Stimulated activated CD4-positive, alpha-beta T cell treated with anti-CD3 and anti-CD28 coated beads, Interleukin-15, amount 100 ng/mL, for 1 hour (primary cell): ENCODE measurements at places on chromosomes 12 and 14.

DNA sequence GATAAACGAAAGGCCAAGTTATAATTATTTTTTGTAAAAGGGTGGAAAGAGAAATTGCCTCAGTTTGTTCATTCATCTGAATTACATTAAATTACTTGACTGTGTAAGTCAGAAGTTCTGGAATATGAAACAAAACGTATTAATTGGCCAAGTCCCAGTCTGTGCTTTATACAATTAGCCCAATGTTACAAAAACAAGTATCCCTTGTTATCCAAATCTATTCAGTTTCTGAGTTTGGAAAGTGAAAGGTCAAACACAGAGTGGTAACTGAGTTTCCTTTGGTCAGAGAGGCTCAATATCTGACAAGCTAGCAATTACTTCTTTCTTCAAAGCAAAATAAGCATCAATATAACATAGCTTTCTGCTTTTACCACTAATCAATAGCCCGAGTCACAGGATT is 62.6 kb downstream of the SPPL3 start:
- DNase-seq = no peak

DNA sequence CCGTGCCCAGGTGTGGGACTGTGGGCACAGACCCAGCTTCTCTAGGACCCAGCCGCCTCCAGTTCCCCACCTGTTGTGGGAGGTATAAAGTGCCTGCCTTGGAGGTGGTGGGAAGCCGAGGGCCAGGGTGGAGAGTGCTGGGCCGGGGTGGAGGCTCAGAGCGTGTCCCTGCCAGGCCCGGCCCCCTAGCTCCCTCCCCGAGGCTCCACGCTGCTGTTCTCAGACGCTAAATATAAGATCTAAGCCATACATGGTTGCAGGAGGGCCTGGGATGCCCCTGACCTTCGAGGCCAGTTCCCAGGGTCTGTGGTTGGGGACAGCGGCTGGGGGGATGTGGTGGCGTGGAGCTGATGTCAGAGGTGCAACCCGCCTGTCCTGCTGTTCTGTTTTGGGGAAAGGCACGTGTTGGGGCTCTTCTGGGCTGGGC is 10.8 kb downstream of the INF2 start:
- DNase-seq = no peak

DNA sequence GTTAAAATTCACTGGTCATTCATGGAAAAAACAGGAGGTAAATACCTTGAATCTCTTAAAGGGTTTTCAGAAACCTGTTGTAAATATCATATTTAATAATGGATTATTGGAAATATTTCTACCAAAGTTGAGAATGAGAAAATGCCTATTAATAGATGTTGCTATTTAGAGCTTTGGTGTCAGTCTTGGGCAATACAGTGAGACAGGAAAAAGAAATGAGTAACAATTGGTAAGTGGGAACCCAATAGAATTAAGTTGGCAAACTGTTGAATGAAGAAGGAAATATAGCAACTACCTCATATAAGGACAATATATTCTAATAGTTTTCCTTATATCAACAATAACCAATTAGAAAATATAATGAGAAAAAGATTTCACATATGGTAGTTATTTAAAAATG is 78.0 kb downstream of the ATF7IP start:
- DNase-seq = no peak

GRCh38 chr14:63685401-63685800 is 42.5 kb downstream of the SGPP1 start:
- no peak for DNase-seq

DNA sequence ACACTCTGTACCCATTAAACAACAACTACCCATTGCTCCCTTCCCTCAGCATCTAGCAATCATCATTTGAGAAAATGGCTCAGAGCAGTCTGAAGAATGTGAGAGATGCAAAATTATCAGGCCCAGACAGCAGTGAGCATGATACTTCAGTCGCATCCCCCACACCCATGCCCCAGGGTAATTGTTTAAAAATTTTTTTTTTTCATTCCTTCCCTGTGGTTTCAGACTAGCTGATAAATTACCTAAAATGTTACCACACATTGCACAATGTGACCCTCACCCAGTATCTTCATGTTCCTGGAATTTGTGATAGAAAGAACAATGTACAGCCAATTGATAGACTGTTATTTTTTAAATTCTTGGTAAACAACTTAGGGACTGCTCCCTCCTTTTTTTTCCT is 11.3 kb upstream of the USP15 start:
- no peak for DNase-seq
